ENCODE measurements at places on chromosomes 12 and 14.

DNA sequence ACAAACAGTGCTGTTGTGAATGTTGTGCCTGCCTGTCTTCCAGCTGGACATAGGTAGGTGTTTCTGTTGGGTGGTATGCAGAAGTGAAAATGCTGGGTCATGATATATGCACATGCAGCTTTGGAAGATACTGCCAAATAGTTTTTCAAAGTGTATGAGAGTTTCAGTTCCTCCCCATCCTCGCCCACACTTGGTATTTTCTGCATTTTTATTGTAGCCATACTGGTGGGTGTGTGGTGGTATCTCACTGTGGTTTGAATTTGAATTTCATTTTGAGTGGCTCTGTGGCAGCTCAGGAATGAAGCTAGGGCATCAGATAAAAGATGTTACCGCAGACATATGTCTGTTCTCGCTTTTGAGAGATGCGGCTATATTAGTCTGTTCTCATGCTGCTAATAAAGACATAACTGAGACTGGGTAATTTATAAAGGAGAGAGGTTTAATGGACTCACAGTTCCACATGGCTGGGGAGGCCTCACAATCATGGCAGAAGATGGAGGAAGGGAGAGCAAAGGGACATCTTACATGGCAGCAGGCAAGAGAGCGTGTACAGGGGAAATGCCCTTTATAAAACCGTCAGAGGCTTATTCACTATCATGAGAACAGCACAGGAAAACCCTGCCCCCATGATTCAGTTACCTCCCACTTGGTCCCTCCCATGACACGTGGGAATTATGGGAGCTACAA, 183.1 kb downstream of the CAND1 start:
- no peak for DNase-seq

- no peak for DNase-seq
These were observed 671.5 kb downstream of the MED13L start for GRCh38 chr12:115606040-115606439.

GRCh38 chr14:103581954-103582703, 19.4 kb downstream of the COA8 start:
- no peak for DNase-seq

- DNase-seq = no peak
These were observed 70.8 kb downstream of the SRGAP1 start for GRCh38 chr12:63915105-63915800.

DNA sequence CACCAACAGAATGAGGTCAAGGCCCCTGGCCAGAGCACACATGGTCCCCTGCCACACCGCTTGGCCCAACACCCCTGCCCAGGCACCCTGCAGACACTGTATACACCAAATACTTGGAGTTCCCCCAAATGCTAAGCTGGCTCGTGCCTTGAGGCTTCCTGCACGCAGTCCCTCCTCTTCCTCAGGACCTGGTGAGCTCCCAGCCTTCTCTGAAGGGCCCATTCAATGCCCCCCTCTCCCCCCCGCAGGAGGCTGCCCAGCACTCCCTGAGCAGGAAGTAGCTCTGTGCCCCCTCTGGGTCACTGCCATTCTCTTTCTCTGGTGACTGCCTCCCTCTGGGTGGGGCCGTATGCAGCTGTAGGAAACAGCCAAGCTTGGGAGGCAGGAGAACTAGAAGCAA, 75.3 kb downstream of the ITPK1 start:
- DNase-seq = no peak

DNA sequence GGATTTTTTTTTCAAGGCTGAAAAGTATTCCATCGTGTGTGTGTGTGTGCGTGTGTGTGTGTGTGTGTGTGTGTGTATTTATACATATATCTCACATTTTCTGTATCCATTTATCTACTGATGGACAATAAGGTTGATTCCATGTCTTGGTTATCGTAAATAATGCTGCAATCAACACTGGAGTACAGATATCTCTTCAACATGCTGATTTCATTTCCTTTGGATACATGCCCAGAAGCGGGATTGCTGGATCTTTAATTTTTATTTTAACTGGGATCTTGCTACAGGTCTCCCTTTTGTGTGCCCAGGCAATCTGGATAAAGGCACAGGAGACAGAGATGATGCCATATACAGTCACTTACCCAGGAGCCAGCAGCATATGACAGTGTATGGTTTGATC, 338.1 kb downstream of the SOX5 start:
- peak; percentile 4 for DNase-seq

DNA sequence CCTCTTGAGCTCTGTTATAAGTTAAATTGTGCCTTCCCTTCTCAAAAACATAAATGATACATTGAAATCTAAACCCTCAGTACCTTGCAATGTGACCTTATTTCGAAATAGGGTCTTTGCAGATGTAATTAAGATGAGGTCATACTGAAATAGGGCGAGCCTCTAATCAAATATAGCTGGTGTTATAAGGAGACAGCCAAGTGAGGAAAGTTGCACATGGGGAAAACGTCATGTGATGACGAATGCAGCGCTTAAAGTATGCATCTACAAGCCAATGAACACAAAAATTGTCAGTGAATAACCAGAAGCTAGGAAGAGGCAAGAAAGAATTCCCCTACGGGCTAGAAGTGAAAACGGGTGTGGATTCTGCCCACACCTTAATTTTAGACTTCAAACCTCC, 305.2 kb upstream of the FOXG1 start:
- no peak for DNase-seq

DNA sequence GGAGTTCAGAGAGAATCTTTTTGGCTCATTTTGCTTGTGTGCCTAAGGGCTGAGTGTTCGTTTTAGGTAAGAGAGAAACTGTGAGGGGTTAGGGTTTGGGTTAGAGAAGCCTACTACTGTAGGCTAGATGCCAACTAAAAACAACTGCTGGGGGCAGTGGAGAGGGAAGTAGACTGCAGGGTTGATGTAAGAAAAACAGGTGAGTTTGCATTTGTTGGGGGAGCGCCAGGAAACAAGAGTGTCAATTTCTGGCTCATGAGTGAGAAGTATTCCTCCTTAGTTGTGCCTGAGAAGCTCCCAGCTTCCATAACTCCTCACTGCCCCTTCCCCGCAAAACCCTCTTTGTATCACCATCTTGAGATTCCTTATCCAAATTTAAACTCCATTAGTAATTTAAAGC, 92.3 kb downstream of the DERA start:
- DNase-seq = no peak

- no peak for DNase-seq
These were observed 3.0 kb downstream of the ETV6 start for GRCh38 chr12:11652351-11653040.

GRCh38 chr12:2032506-2032905, 20.3 kb upstream of the CACNA1C start:
- no peak for DNase-seq

DNA sequence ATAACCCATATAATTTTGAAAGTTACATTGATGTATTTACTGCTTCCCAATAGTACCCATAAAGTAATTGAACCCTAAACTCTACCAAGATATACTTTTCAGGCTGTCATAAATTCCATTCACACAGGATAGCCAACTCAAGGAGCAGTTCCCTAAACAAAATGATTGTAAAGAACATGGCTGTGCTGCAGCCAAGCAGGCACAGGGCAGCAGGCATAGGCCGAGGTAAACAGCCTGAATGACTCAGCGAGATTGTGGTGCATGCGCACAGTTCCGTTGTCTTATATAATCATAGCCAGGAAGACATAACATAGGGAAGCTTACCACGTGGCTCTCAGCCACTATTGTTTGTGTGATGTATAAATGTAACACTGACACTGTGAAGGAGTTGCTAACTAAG, 344.9 kb downstream of the FSCB start:
- DNase-seq = no peak

- peak; percentile 68 for DNase-seq
These were observed 901 bp downstream of the B3GNT4 start for GRCh38 chr12:122204167-122205052.

GRCh38 chr12:1651946-1652345, 22.9 kb downstream of the WNT5B start:
- DNase-seq = no peak

DNA sequence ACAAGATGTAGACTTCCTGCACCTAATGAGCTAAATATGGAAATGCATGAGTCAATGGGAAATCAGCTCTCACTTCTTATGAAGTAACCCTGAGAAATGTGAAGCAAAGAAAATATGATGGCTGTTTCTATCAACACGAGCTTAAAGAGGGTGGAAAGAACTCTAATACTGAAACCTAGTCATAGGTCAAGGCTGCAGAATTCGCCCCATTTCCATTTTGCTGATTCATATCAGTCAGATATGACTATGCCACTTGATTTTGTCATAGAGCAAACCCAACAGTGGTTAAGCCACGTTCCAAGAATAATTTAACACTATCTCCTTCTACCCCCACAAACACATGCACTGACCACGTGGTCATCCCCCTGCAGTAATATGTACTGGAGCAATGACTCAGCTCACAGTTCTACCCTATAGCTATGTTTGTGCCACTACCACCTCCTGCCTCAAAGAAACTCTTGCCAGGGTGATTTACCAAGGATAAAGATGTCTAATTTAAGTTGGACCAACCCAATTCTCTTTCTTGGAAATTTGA, 157.5 kb downstream of the TMTC3 start:
- DNase-seq = no peak

DNA sequence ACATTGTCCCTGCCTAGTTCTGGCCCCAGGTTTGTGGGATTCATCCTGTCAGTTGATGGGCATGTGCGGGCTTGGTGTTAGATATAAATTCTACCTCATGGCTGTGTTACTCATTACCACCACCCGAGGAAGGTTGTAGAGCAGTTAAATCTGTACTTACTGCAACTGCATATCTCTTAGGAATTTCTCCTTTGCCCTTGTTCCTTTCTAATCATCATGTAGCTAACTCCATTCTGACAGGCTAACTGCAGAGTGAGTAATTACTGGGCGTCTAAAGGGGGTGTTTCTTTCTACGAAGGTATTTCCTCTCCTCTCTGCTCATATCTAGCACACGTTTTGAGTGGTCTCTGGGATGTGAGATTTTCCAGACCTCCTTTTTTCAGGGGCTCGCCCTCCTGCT, 1076.7 kb downstream of the TMTC2 start:
- DNase-seq = no peak

DNA sequence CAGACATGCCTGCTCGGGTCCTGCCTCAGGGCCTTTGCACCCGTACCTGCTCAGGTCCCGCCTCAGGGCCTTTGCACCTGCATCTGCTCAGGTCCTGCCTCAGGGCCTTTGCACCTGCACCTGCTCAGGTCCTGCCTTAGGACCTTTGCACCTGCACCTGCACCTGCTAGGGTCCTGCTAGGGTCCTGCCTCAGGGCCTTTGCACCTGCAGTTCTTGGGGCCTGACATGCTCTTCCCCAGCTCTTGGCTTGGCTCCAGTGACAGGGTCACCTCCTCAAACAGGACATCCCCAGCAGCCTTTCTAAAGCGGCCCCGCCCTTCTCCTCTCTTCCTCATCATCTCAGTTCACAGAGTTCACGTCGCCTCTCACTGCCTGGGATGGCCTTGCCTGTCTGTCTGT, 54.9 kb upstream of the NCOR2 start:
- DNase-seq = no peak

DNA sequence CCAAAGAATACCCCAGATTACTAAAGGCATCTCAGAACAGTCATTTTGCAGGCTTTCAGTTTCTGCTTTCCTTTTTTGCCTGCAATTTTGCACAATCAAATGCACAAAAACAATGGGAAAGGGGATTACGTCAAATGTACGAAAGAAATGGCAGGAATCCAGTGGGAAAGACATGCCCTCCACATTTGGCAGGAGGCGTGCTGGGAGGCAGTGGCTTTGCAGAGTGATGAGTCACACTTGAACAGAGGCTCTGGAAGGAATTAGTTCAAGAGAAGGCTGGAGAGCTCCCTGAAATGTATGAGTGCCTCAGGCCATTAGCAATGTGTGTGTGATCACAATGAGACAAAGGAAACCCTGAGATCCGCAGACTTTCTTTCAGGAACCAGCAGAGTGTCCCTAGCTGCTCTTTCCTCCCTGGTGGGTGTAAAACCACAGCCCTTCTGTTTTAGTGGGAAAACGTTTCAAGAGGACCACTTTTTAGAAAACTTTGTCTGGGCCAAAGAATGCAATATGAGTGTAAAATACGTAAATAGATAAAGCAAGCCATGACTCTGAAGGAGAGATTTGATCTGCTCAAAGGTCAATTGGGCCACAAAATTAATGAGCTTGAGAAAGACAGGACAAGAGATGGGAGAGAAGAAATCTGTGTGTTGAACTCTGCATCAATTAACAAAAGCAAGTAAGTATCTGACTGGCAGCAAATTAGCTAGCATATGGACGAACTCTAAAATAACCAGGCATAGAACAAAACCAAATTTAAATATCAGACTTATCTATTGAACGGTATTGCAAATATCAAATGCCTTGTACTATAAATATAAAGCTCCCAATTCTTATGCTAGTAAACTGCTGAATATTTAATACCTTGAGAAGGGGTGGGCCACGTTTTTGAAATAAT, 155.4 kb upstream of the PDE3A start:
- DNase-seq = peak; percentile 61

- no peak for DNase-seq
These were observed 3.7 kb downstream of the SLC25A21 start for GRCh38 chr14:37168721-37169120.

DNA sequence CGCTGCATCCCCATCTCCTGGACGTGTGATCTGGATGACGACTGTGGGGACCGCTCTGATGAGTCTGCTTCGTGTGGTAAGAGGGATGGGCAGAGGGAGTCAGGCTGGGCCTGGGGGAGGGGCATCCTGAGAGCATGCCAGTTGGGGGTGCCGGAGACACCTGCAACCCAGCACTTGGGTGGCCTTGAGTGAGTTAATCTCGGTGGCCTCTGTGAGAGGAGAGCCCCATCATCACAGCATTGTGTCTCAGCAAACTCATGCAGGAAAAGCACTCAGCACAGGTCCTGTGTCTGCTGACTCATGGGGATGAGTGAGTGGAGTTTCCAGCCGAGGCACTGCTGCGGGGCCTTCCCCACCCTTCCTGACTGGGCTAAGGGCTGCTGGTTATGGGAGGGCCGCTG, 19.6 kb upstream of the LRP1-AS start:
- no peak for DNase-seq

GRCh38 chr12:89156862-89157262, 195.4 kb downstream of the DUSP6 start:
- DNase-seq = no peak

- peak; percentile 38 for DNase-seq
These were observed 79.7 kb downstream of the EML1 start for GRCh38 chr14:99872786-99873440.

GRCh38 chr12:5168148-5168547, 124.5 kb downstream of the KCNA5 start:
- no peak for DNase-seq

GRCh38 chr14:38901791-38902190, 201.2 kb downstream of the SEC23A start:
- DNase-seq = no peak

DNA sequence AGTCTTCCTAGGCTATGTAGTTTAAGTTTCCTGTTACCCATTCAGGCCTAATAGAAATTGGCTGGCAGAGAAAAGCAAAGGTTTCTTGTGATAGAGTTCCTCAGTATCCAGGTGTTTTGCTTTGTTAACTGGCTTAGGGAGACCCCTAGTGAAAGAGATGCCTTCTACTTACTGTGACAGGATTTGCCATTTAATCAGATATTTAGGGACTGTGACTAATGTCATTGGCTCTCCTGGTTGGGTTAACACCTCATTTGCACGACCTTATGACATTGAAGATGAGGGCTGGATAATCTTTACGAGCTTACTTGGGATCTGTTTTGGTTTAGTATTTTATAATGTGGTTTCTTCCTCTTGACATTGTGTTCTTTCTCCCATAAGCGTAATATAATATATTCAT, 5.8 kb downstream of the MON2 start:
- DNase-seq = no peak

GRCh38 chr14:101965181-101965544, 790 bp downstream of the DYNC1H1 start:
- DNase-seq = peak; percentile 79

- DNase-seq = no peak
These were observed 235.5 kb upstream of the PDE3A start for GRCh38 chr12:20132818-20133217.
